ENCODE measurements at places on chromosomes 12 and 14.

- peak; percentile 89 for DNase-seq
These were observed 789.6 kb downstream of the NRXN3 start for GRCh38 chr14:78959674-78960264.

- no peak for DNase-seq
These were observed 6.0 kb downstream of the TEDC1 start for GRCh38 chr14:105496831-105497591.

GRCh38 chr14:31419967-31420318 lies 407 bp downstream of the HEATR5A start:
- DNase-seq: no peak

DNA sequence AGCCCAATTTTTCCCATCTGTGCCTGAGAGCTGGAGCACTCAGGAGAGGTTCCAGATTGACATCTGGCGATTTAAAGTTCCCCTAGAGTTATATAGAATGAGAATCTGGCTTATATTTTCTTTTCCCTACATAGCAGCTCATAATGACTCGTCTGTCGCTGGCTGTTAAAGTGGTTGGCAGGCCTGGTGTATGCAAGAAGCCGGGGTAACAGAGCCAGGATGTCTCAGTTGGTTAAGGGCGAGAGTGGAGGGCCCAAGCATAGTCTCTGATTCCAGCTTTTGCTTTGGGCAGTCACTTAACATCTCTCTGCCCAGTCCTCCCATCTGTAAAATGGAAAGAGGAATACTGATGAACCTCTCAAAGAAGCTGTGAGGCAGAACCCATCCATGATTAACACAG lies 751.6 kb downstream of the NOVA1 start:
- no peak for DNase-seq

DNA sequence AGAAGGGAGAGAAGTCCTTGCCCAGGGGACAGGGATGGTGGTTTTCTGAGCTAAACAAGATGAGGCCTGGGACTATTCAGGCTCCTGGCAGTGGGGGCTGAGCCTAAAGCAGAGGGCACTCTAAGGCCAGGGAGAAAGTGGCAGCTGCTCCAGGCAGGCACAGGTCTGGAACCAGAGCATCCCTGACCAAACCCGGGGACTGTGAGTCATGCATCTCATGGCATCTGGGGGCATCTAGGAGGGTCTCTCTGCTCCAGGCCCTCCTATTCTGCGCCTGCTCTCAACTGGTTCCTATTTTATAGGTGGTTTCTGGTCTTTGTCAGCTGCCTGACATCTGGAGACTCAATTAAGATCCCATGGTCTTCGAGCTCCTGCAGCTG lies 11.6 kb downstream of the KRT7 start:
- DNase-seq: no peak

DNA sequence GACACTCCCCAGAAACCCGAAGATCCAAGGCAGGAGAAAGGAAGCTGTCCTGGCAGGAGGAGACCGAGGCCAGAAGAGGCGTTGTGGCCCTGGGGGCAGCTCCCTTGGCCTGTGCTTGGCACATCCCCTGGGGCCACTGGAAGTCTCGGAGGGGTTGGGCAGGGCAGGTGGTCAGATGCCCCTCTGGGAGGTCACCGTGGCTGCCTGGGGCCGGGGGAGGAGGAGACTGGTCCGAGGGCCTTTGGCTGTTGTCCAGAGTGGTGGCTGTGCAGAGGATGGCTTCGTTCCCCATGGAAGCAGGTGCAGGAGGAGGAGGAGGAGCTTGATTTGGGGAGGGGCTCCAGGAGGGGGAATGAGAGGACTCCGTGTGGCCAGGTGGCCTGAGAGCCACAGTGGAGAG lies 3.3 kb upstream of the NUDT14 start:
- no peak for DNase-seq

DNA sequence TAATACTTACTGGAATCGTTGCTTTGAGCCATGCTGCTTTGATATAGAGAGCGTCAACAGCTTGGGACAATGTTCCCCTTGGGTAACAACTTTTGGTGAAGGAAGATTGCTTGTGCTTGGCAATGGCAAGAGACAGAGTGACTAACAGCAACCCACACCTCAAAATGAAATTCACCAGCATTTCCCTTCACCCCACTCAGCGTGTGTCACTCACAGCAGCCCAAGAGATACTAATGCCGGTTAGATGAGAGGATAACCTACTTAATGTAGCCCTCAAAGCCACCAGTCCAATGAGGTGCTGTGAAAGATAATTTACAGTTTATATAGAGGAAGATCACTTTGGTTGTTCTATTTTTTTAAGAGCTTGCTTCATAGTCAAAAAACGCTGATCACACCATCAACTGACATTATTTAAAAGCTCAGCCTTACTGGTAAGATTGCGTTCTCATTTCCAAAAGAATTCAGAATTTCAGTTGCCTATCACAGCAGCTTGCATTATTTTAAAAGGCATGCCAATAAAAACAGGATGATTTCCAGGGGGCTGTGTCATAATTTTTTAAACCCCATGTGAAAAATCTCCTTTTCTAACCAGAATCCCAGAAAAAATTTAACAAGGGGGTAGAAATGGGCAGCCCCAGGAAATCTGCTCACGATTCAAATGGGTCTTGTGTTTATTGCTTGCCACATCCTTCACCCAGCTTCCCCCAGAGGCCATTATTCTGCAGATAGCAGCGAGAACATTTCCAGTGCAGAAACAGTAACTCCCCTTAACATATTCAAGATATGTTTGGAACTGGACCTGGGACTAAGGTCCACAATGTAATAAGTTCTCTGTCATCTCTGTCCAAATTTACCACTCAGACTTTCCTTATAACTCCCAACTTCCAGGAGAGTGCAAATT lies at the start of gene IL26:
IL26 (minus strand) TSS at position 235 of the 901 bp plus-strand sequence; CDS start at position 181, 54 bp downstream.
- no peak for DNase-seq

- no peak for DNase-seq
These were observed 17.2 kb downstream of the DPF3 start for GRCh38 chr14:72876710-72877063.

DNA sequence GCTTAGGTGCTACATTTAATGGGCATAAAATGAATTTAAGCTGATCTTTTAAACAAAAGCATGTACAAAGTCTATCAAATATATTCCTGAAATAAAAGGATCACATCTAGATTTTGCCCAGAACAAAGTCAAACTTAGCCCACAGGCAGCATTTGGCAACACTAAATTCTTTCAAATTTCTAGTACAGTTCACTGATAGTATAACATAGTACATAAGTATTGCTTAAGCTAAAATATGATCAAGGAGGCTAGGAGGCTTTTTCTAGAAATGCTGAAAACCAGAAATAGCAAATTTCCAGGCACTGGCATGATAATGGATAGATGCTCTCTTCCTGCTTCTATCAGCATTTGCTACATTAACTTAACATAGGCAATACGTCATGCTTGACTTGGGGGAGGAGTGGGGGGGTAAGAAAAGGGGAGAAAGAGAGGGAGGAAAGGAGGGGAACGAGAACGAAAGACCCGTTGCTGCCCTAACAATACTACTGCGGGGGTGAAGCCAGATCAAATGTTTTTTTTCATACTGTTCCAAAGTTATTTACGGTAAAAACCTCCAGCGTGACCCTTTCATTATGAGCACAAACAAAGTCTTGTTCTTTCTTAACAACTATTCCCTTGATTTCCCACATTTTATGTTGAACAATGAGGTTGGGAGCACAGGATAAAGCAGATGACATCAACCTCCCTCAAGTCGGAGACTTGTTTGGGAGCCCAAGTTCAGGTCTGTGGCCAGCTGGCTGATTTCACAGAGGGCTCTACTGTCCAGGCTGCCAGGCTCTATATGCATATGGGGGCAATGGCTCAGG lies 10.6 kb downstream of the TMED10 start:
- DNase-seq: no peak

- DNase-seq: no peak
These were observed 96.5 kb downstream of the KCNA5 start for GRCh38 chr12:5140190-5140589.

DNA sequence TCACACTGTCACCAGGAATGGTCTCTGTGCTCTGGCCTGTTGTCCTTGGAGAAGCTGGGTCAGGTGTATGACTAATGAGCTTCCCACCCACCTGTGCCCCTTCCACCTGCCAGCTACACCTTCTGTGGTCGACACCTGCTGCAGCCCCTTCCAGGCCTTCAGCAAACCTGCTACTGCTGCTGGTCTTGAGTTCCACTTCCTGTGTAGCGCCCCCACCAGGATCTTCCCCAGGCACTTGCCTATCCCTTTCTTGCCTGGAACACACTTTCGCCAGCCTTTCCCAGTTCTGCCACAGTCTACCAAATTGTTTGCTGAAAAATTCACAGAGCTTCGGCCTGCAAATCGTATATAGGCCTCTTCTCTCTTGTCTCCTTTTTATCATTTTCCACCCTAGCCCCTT lies 75.3 kb downstream of the CRACR2A start:
- DNase-seq: no peak

- no peak for DNase-seq
These were observed 448.1 kb downstream of the NPAS3 start for GRCh38 chr14:33386781-33387180.

DNA sequence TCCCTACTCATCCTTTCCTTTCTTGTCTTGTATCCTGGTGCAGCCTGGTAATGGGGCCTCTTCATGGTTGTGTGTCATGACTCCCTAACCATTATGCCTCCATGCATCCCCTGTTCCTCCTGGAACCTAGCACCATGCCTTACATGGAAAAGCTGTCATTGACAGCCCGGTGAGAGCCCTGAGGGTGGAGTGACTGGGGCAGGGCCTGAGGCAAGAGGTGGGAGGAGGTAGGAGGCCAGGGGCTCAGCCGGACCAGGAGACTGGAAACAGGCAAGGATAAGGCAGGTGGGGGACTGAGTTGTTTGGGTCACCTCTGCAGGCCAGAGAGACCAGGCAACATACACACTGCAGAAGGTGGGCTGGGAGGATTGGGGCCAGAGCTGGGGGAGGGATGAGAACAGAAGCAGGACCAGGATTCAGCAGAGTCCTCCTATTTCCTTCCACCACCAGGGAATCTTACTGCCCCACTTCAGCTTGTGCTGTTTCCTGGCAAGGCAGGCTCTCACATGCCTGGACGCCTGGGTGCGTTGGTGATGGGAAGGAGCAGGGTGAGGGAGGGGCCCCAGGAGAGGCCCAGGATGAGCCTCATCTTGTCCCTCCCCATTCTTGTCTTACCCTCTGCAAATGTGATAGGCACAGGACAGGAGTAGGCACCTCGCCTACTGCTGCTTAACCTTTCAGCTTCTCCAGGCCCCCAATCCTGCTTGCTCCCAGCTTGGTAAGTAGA lies at the start of gene LTB4R2:
LTB4R2 (plus strand) TSS at position 603 of the 727 bp plus-strand sequence. CDS start 525 bp downstream, outside the sequence.
- DNase-seq: no peak

DNA sequence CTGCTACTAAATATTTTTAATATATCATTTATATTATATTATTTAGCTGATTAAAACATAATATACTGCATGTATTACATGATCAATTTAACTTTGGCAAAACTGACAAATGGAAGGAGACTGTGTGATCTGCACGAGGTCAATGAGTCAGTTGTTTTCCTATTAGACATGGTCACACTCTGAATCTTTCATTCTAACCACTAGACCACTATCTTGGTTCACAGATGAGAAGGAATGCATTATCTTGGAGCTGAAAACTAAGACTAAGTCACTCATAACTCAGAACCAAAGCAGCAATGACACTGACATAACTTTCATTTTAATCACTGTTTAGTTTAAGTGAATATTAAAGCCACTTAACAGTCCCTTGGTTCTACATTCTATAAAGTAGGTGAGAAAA lies 37.4 kb downstream of the GNPTAB start:
- no peak for DNase-seq

DNA sequence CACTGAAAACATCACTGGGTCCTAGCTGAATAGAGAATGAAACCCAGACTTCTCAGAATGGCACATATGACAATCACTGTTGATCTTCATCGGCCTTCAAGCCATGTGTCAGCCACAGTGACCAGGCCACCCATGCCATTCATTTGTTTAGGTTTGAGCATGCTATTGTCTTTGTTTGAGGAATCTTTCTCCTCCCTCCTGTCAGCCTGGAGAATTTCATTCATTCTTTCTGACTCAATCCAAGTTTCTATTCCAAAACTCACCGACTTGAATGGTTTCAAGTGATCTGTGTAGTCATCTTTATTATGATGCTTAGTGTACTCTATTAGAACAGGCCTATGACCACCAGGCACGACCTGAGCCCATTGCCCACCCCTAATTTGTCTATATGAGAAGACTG lies 106.3 kb downstream of the ETNK1 start:
- no peak for DNase-seq

GRCh38 chr12:47004634-47005033 lies 74.8 kb upstream of the PCED1B start:
- DNase-seq: no peak

DNA sequence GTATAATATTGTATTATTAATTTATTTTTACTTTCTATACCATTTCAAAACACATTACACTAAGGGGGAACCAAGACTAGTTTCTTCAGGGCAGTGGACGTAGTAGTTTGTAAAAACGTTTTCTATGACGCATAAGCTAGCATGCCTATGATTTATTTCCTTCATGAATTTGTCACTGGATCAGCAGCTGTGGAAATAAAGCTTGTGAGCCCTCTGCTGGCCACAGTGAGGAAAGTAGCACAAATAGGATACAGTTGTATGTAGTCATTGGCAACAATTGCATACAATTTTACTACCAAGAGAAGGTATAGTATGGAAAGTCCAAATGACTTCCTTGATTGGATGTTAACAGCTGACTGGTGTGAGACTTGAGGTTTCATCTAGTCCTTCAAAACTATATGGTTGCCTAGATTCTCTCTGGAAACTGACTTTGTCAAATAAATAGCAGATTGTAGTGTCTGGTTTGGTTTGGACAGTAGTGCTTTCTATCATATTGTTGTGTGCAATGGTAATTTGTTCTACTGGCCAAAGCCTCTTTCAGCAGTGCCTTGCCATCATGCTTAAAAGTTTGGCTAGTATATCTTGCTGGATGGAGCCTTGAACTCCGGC lies 24.3 kb upstream of the PLEKHD1 start:
- peak; percentile 82 for DNase-seq

- no peak for DNase-seq
These were observed 1510.3 kb upstream of the SEL1L start for GRCh38 chr14:83044001-83044400.

- DNase-seq: no peak
These were observed 119.1 kb downstream of the DENND5B start for GRCh38 chr12:31471823-31472222.

- DNase-seq: no peak
These were observed 380.1 kb upstream of the TMEM132C start for GRCh38 chr12:127886827-127887226.

GRCh38 chr12:115251727-115252126 lies 567.8 kb upstream of the TBX3 start:
- DNase-seq: no peak

- DNase-seq: no peak
These were observed 79.4 kb downstream of the METTL25 start for GRCh38 chr12:82437744-82438143.

DNA sequence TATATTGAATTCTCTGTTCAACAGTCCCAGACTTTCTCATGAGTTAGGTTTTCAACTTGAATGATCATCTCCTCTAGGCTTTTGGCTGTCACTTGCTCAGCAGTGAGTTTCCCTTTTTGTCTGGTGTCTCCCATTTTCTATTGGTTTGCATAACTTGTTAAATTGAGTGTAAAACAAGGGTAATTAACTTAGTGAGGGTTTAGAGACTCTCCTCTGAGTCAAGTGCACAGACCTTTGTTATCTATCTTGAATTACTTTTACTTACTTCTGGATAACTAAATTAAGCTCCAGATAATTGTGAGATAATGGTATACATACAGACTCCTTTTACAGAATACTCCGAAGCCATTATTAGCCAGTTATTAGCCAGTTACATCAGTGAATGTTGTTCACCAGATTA lies 22.0 kb downstream of the MLXIP start:
- DNase-seq: peak; percentile 25

All from NCI-H2171 treated with DMSO at 0.1 percent for 48 hours (cell line).